ENCODE measurements at places on chromosomes 6 and 20.

DNA sequence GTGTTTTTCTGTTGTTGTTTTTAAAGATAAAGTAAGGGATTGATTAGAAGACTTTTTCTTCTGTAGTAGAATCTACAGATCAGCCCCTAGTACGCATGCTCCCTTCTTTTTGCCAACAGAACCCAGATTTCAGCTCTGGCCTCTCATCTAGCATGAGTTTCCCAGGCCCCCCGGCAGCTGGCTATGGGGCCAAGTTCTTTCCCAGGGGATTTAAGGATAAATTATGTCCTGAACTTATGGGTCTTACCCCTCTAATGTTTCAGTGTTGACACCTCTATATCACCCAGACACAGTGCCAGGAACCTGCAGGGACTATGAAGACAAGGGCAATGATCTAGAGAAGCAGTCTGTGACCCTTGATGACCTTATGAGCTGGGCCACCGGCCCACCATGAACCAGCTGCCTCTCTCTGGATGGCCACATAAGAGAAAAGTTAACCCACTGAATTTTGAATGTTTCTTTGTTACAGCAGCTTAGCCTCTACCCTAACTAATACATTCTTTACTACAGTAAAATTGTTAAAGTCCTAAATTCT is 150.5 kb downstream of the UNC5CL start:
- no peak for DNase-seq
- no peak overlapping the region for H3K27ac ChIP-seq

DNA sequence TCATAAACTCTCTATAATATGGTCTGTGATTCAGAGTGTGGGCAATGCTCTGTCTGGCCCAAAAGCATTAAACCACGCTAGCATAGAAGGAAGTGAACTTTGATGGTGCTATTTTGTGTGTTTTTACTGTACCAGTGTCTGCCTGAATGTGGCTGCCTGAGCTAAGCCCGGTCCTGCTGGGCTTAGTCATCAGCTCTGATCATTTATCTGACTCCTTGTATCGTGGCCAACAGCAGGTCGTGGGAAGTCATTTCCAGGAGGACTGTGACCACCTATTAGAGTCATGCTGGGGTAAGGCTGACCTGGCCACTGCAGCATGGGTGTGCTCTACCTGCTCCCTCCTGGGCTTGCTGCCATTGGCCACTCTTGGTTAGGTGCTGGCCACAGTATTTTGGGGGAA is 239.1 kb upstream of the CEP162 start:
- no peak overlapping the region for H3K27ac ChIP-seq
- H3K4me1 ChIP-seq, result no peaks in the 10 kb centered on the region
- DNase-seq, result no peak
- H3K4me3 ChIP-seq, result no peak overlapping the region
- H3K36me3 ChIP-seq, result no peaks in the 10 kb centered on the region

DNA sequence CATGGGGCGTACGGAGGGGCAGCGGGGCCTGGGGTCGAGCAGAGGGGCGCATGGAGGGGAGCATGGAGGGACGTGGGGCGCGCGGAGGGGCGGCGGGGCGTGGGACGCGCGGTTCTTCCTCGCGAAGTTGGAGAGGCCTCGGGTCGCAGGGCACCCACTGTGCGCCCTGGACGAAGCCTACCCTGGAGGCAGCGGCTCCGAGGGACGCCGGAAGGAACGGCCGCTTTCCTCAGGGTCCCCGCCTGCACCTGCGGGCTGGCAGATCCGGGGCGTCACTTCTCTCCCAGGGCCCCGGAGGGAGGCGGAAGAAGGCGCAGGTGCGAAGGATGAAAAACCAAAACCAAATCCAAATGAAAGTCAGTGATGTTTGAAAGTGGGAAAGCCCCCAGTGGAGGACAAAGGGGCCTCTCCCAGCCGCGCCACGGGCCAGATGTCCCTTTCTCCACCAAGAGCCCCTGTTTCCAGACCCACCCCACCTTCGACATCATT is 142.1 kb upstream of the PDE10A start:
- no peak overlapping the region for H3K27ac ChIP-seq
- H3K27me3 ChIP-seq, result peaks cover 17% of the 10 kb centered on the region
- no peak overlapping the region for H3K4me3 ChIP-seq
- H3K4me1 ChIP-seq, result no peaks in the 10 kb centered on the region
- DNase-seq, result no peak

GRCh38 chr6:169926617-169927417 is 175.4 kb downstream of the ERMARD start:
- H3K36me3 ChIP-seq, result no peaks in the 10 kb centered on the region
- no peaks in the 10 kb centered on the region for H3K27me3 ChIP-seq
- H3K27ac ChIP-seq, result no peak overlapping the region
- H3K4me1 ChIP-seq, result peaks cover 12% of the 10 kb centered on the region
- DNase-seq, result no peak

DNA sequence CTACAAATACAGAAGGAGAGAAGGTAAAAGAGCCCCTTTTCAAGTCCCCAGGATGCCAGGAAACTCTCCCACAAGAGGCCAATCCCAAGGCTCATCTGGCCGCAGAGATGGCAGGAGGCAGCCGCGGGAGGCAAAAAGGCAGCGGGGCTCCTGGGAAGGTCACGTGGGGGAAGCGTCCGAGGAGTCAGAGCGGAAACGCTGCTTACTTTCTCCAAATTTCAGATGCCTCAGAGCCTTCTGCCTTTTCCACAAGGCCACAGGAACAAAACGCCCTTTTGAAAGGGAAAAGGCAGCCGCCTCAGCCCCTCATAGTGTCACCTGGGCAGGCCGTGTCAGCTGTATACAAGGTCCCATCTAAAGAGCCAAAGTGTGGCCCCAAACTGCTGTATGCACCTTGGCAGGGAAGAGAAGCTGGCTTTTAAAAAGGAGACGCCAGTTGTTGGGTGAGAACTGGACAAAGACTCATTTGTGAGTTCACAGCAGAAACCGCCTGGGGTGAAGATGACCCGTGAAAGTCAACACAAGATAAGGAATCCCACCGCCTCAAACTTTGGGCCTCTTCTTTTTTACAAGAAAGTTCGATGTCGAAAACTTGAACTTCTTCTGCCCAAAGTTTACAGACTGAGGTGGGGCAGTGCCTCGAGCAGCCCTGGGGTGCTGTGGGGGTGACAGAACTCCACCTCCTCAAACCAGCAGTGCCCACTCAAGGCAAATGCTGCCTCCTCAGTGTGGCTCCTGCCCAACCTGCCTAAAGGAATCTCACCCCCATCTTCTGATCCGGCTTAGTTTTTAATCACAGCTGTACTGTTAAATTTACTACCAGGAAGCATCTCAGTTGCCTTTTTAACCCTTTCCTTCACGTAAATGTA is 45.4 kb downstream of the EZR start:
- DNase-seq, result no peak
- no peak overlapping the region for H3K27ac ChIP-seq
- H3K4me1 ChIP-seq, result no peaks in the 10 kb centered on the region
- no peak overlapping the region for H3K4me3 ChIP-seq
- no peaks in the 10 kb centered on the region for H3K27me3 ChIP-seq
- H3K36me3 ChIP-seq, result peaks cover 24% of the 10 kb centered on the region

DNA sequence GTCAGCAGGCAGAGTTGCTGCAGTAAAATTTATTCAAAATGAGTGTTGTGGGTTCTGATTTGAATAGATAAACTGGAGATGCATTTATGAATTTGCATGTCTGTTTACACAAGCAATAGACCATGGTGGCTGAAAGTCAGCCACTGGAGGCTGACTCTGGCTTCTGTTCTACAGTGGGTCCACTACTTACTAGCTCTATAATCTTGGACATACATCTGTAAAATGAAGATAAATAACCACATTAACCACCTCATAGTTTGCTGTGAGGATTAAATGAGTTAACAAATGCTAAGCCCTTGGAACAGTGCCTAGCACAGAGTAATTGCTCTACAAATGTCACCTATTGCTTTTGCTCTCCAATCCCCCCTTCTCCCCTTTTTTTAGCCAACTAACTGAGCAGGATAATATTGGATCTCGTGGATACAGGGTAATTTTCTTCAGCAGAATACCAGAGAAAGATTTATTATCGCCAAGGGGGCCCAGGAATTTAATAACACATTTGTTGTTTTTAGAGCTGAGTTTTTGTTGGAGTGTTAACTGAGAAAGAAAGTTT is 1.4 kb upstream of the PM20D2 start:
- H3K27ac ChIP-seq, result no peak overlapping the region
- peak; percentile 64 for DNase-seq
- H3K27me3 ChIP-seq, result no peaks in the 10 kb centered on the region
- H3K4me3 ChIP-seq, result no peak overlapping the region
- H3K4me1 ChIP-seq, result peaks cover 38% of the 10 kb centered on the region

- no peak overlapping the region for H3K27ac ChIP-seq
- no peaks in the 10 kb centered on the region for H3K36me3 ChIP-seq
- no peak overlapping the region for H3K4me3 ChIP-seq
- DNase-seq, result peak; percentile 16
Observed at GRCh38 chr6:113860181-113860955, 3.2 kb downstream of the MARCKS start.

- no peaks in the 10 kb centered on the region for H3K27me3 ChIP-seq
- no peaks in the 10 kb centered on the region for H3K4me1 ChIP-seq
- H3K27ac ChIP-seq, result no peak overlapping the region
- H3K4me3 ChIP-seq, result no peak overlapping the region
- no peaks in the 10 kb centered on the region for H3K36me3 ChIP-seq
Observed at GRCh38 chr6:139603581-139603980, 229.1 kb upstream of the CITED2 start.

DNA sequence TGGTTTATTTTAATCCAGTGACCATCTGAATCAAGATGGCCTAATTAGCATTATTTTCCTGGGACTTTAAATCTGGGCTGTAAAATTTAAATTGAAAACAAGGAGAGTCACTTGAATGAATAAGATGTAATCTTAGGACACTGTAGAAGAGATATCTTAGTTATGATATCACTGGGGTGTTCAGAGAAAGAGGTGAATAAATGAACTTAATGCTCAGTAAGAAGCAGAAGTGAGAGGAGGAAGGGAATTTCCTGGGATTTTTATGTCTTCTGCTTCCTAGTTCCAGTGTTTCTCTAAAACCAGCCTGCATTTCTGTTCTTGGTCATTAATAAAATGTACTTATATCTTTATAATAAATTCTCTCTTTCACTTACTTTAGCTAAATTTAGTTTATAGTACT is 136.8 kb upstream of the PTPRK start:
- H3K27me3 ChIP-seq, result no peaks in the 10 kb centered on the region
- H3K4me3 ChIP-seq, result no peak overlapping the region
- no peak overlapping the region for H3K27ac ChIP-seq
- DNase-seq, result no peak
- no peaks in the 10 kb centered on the region for H3K4me1 ChIP-seq
- no peaks in the 10 kb centered on the region for H3K36me3 ChIP-seq

DNA sequence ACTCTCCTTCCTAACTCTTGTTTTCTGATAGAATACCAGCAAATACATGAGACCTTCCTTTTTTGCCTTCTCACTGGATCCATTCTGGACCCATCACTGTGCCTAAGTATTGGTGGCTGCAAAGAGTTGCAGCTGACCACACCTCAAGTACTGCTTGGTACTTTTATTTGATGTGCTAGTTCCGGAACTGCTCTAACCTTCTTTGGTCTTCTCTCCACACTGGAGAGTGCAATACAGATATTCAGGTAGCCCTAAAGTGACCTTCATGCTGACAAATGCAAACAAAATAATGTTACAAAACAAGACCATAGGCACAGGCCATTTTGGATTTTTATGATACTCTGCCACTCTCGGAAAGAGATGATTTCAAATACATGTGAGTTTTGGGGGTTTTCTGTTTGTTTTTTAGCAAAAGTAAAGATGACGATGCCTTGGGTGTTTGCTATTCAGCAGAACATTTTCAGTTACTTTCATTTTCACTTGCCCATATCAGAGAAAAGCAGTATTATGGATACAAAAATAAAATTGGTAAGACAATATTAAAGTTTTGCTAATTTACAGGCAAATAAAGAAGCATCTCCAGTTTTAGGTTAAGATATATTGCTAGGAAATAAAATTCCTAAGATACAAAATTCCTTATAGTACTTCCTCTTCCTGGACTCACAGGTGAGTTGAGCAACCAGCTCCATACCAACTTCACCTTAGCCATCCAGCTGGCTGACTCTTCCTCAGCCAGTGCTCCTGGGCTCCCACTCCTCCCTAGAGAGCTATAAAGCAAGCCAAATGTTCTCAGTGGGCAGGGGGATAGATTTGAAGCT is 42.0 kb downstream of the PTPRK start:
- H3K36me3 ChIP-seq, result no peaks in the 10 kb centered on the region
- no peaks in the 10 kb centered on the region for H3K27me3 ChIP-seq
- no peak overlapping the region for H3K27ac ChIP-seq
- H3K4me3 ChIP-seq, result no peak overlapping the region
- no peaks in the 10 kb centered on the region for H3K4me1 ChIP-seq

- H3K36me3 ChIP-seq, result no peaks in the 10 kb centered on the region
- H3K4me3 ChIP-seq, result no peak overlapping the region
- H3K27me3 ChIP-seq, result no peaks in the 10 kb centered on the region
- DNase-seq, result no peak
Observed at GRCh38 chr6:165511807-165512206, 151.2 kb downstream of the PDE10A start.

DNA sequence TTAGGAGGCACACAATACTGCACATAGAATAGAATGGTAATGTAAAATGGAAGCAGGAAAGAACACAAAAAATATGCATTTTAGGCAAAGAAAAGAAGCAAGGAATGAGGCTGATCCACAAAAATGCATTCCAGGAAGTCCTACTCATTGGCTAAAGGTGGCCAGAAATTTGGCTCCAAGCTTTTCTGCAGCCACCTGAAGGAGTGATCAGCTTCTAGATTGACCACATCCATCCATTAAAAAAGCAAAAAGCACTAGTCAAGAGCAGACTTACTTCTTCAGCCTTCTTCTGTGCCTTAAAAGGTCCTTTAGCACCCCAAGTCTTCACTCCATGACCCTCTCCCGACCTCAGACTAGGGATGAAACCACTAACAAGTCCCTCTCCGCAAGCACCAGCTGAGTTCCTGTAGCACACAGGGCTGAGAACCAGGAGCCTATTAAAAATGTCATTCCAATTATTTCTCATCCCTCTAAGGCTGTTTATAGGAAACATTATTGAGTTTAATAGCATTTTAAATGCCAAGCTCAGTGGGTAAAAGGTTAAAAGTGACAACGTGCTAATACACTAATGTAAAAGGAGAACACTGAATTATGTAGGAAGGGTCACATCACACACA is 36.5 kb downstream of the TRAM2 start:
- no peak for DNase-seq
- H3K4me3 ChIP-seq, result no peak overlapping the region
- H3K4me1 ChIP-seq, result peaks cover 25% of the 10 kb centered on the region
- H3K27ac ChIP-seq, result no peak overlapping the region
- H3K36me3 ChIP-seq, result peaks cover 2% of the 10 kb centered on the region

DNA sequence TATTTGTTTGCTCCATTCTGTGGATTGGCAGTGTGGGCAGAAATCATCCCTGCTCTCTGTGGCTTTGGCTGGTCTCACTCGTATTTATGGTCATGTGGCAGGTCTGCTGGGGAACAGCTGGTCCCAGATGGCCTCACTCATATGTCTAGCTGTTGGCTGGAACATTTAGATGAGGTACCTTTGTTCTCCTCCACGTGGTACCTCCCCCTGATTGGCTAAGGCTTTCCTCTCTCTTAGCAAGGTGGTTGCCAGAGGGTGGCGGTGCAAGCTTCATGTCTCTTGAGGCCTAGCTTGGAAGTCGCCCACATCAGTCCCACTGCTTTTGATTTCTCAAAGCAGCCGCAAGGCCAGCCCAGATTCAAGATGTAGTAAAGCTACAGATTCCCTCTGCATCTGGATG is 348.5 kb upstream of the BTBD3 start:
- H3K4me1 ChIP-seq, result no peaks in the 10 kb centered on the region
- H3K27me3 ChIP-seq, result no peaks in the 10 kb centered on the region
- no peak for DNase-seq
- H3K27ac ChIP-seq, result no peak overlapping the region

- peaks cover 15% of the 10 kb centered on the region for H3K36me3 ChIP-seq
- no peaks in the 10 kb centered on the region for H3K27me3 ChIP-seq
- no peak overlapping the region for H3K4me3 ChIP-seq
Observed at GRCh38 chr20:25030007-25030648, 27.8 kb downstream of the ACSS1 start.

Data from common myeloid progenitor, CD34-positive (primary cell).